Activated gamma-delta T cell treated with Interleukin-2 at 50 U/mL for 16 hours (primary cell): ENCODE measurements at places on chromosomes 13 and 19.

GRCh38 chr13:35814605-35815011, 316.6 kb downstream of the DCLK1 start:
- no peak for DNase-seq

GRCh38 chr19:47470447-47471195, 1.1 kb downstream of the SLC8A2 start:
- no peak for DNase-seq

DNA sequence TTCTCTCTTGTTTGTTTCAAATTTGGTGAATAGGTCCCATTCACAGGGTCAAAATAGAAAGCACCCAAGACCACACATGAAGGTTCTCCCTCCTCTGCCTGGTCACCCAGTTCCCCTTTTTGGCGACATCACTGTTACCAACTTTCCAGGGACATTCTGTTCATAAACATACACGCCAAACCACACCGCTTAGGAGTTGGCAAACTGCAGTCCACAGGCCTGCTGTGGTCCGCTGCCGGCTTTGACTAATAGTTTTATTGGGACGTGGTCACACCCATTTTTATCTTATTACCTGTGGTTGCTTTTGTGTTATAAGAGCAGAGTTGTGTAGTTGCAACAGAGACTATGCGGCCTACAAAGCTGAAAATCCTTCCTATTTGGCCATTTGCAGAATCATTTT, 24.2 kb downstream of the UHRF1 start:
- DNase-seq: no peak

DNA sequence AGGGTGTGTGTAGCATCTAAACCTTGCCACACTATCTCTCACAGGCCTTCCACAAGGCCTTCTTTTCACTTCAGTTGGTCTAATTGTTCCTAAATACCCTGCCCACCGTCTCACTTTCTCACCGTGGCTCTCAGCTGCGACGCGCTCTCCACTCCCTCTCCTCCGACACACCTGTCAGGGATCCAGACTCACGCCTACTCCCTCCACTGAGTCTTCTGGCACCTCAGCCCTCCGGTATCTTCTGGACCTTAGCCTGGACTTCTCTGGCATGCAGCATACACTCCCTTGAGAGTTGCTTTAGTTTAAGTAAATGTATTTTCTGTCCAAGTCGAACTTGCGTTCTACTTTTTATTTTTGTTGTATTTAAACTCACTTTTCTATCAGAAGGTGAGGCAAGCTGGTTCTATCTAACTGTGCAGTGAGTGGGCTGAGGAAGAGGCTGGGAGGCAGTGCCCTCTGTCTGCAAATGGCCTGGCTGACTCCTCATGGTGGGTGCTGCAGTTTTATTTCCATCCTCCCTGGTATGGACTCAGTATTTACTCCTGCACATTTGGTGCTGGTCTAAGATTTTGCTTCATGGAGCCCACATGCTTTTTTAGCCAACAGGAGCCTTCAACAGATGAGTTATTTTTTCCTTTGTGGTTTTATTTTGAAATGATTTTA, 28.5 kb upstream of the ARGLU1 start:
- DNase-seq: no peak

DNA sequence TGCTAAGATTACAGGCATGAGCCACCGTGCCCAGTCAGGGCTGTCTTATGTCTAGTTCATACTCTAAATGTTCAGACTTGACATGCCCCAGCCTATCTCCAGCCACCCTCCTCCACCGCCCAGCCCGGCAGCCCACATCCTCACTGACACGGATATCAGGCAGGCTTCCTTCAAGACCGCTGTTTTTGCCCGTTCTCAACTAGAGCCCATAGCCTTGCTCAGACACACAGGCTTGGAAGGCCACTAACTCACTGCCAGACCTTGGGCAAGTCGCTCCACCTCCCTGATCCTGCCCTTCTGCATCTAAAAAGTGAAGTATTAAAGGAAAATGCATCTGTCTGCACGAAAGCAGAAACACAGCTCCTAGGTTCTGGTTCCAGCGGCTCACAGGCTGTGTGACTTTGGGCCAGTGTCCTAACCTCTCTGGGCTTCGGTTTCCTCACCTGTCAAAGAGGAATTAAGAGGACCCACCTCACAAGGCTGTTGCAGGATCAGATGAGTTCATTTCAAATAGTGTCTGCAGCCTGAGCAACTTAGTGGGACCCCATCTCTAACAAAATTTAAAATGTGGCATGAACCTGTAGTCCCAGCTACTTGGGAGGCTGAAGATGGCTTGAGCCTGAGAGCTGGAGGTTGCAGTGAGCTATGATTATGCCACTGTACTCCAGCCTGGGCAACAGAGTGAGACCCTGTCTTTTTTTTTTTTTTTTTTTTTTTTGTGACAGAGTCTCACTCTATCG, 14.5 kb upstream of the CERS4 start:
- DNase-seq: peak; percentile 59

DNA sequence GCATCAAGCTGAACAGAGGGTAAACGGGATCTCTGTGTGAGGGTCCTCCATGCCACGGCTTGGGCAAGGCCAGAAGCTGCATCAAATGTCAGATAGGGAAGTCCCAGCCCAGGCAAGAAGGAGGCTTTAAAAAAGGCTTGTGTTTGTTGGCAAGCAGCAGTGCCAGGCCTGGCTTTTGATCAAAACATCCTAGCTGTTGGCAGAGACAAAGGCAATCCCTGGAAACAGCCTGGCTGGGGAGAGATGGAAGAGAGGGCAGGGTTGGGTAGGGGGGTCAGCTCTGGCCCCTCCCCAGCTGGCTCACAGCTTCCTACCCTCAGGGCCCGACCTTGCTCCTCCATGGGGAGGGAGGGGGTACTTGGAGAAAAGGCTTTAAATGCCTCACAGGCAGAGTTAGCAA, 61.8 kb upstream of the KCTD15 start:
- no peak for DNase-seq

DNA sequence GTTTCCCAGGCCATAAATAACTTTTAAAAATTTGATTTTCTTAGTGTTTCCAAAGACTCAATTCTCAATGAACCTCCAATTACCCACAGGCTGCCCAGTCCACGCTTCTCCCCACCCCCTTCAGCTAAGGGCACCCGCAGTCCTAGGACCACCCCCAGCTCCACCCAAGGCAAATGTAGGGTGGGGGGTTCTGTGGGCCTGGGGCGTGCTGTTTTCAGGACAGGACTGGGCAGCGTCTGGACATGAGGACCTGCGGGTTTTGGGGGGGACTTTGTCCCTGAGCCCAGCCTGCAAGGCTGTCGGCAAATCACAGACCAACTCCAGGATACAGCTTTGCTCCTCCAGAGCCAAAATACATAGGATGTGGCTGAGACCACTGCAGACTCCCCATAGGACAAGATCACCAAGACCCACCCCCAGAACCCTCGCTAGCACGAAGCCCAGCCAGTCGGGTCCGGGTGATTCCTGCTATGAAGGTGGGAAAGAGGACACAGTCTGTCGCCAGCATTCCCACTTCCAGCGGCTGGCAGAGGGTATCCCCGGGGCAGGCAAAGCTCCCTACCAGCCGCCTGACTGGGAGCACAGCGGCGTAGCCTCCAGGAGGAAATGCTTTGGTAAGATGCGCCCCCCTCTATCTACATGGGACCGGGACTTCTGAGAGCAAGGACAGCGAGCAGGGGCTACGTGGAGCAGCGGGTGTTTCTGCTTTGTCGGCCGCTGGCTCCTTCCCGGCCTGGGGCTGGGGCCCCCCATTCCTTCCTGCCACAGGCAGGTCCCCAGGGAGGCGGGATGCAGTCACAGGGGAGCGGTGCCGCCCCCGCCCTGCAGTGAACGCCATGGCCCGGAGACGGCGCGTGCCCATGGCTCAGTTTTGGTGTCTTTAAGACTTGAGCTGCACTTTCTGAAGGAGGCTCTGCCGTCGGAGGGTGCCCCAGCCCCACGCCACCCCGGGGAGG, 1.6 kb upstream of the TIMM13 start:
- no peak for DNase-seq

DNA sequence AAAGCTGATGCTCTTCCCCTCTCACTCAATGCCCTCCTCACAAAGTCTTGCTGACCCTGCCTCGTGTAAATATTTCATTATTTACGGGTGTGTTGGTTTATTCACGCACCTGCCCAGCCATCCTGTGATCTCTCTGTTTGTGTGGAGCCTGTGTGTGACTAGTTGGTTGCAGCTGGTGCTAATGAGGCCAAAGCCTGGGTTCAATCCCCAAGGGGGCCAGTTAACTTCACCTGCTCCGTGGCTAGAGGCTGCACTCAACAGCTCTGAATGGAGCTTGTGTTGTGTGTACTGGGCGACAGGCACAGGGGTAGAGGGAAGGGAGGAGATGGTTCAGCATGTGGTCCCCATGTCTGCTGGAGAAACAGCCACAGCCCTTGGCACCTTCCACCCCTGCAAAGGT, 109.5 kb downstream of the DNAJC15 start:
- no peak for DNase-seq

DNA sequence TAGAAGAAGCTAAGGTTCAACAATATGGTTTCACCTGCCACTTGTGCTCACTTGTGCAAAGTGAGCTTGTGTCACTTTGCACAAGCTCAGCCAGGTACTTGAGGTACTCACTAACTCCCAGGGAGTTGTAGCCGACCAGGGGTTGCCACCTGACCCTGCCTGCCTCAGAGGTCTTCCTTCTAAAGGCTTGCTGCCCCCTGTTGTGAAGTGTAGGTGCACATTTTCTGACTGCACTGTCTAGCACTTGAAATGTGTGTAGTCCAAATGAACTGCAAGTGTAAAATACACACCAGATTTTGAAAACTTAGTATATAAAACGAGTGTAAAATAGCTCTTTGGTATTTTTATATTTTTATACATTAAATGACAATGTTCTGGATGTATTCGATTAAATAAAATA, 230.8 kb downstream of the DLEU7 start:
- no peak for DNase-seq

- DNase-seq: no peak
Observed at GRCh38 chr13:33676045-33676989, 141.6 kb upstream of the RFC3 start.

- DNase-seq: no peak
Observed at GRCh38 chr13:40252241-40252640, 414.2 kb downstream of the FOXO1 start.
